ENCODE measurements at places on chromosomes 6 and 20. TPM values are rescaled to one million over a fixed set of nuclear protein-coding genes. Genes with fewer than 3 reads are reported as not detected.

DNA sequence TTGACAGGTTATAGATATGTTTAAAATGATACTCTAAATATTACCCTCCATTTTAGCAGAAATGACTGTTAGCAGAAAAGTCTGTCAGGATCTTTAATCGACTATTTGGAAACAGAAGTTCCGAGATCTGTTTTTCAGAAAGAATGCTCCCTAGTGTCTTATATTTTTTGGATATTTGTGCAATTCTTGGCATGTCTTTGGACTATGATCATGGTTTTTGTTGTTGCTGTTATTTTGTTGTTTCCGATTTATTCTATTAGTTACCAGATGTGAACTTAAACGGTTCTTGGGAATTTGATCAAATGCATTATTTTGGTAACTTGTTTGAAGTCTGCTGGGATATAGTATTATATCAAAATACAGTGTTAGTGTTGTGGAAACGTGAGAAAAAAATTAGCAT, 106.4 kb upstream of the CEP162 start:
- H3K4me3 ChIP-seq, result no peak overlapping the region
- no peaks in the 10 kb centered on the region for H3K27me3 ChIP-seq
- H3K36me3 ChIP-seq, result no peaks in the 10 kb centered on the region
- no peak overlapping the region for H3K27ac ChIP-seq

DNA sequence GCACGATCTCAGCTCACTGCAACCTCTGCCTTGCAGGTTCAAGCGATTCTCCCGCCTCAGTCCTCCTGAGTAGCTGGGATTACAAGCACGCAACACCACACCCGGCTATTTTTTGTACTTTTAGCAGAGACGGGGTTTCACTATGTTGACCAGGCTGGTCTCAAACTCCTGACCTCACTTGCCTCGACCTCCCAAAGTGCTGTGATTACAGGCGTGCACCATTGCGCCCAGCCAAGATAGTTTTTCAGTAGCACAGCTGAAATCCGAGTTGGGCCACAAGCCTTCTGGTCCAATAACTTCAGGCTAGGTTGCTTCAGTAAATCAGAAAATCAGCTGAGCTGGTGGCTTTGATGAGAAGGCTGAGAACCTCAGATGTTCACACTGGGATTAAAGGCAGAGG, 65.7 kb downstream of the TRAM2 start:
- H3K36me3 ChIP-seq, result peaks cover 66% of the 10 kb centered on the region
- H3K27me3 ChIP-seq, result no peaks in the 10 kb centered on the region
- H3K27ac ChIP-seq, result no peak overlapping the region
- no peak for DNase-seq
- H3K4me3 ChIP-seq, result no peak overlapping the region

DNA sequence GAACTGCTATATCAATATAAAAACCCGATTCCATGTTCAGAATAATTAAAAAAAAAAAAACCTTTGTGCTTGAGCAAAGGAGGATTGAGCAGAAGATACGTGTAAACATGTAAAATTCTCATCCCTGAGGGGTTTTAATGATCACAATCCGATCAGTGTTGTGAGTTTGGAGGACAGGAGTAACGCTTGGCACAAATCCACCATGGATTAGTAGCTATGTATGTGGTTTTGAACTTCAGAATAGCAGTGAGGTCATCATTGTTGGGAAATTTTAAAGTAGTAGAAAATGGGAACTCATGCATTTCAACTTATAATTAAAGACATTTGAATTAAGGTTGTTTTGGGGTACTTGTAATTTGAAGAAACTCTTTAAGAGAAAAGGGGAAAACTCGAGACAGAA, 203.2 kb downstream of the RPS12 start:
- no peak overlapping the region for H3K27ac ChIP-seq
- no peaks in the 10 kb centered on the region for H3K4me1 ChIP-seq
- DNase-seq, result no peak

GRCh38 chr6:98324446-98324845, 509.9 kb upstream of the POU3F2 start:
- DNase-seq, result no peak
- H3K4me1 ChIP-seq, result no peaks in the 10 kb centered on the region
- H3K36me3 ChIP-seq, result no peaks in the 10 kb centered on the region
- H3K27ac ChIP-seq, result no peak overlapping the region
- no peak overlapping the region for H3K4me3 ChIP-seq

GRCh38 chr6:143390278-143390677, 60.2 kb downstream of the ADAT2 start:
- H3K27me3 ChIP-seq, result no peaks in the 10 kb centered on the region
- no peak overlapping the region for H3K4me3 ChIP-seq
- no peak for DNase-seq
- no peaks in the 10 kb centered on the region for H3K36me3 ChIP-seq

RUNX2 gene
- 5.2 TPM for total RNA-seq

IMPG1 gene
- total RNA-seq, result not detected

ZFP57 gene
- not detected for total RNA-seq

OR10C1 gene
- not detected for total RNA-seq
